Cerebellar nuclear complex (tissue), 1 donor: ENCODE measurements at places on chromosomes 1 and 21.

- DNase-seq, result no peak
Measured at GRCh38 chr1:53730224-53730865, 8.6 kb downstream of the GLIS1 start.

- no peak for DNase-seq
Measured at GRCh38 chr1:53081384-53082066, 19.5 kb downstream of the PODN start.

- DNase-seq, result no peak
Measured at GRCh38 chr1:184624051-184624450, 130.6 kb downstream of the EDEM3 start.

DNA sequence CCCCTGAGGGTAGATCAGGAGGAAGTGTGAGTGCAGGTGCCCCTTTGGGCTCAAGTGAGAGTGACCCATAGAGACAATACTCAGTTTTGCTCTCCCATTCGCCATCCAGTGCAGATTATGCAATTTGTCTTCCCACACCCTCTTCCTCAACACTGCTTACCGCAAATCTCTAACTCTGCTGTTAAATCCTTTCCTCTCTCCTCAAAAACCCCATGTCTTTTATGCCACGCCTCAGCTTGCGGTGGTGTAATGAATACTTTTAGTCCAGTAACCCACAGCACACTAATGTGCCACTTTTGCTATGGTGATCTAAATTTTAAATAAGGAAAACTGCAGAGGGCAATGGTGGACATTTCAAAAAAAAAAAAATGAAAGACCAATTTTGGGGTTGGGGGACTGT is 57.7 kb downstream of the PRRX1 start:
- no peak for DNase-seq

DNA sequence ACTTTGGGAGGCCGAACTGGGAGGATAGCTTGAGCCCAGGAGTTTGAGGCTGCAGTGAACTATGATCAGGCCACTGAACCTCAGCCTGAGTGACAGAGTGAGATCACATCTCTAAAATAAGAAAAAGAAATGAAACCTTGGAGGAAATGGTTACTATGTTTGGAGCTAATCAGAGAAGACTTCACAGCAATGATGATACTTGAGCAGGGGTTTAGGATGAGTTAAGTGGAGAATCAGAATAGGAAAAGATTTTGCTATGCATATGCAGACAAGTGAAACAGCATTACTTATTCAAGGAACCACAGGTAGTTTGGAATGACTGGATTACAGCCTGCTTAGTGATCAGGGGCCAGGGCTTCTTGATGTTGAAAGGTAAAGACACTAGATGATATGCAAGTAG is 1.3 kb upstream of the CD5L start:
- DNase-seq, result no peak

GRCh38 chr1:201267481-201268229 is 15.7 kb upstream of the PKP1 start:
- DNase-seq, result no peak

- no peak for DNase-seq
Measured at GRCh38 chr21:31754708-31754960, 22.7 kb upstream of the SCAF4 start.

DNA sequence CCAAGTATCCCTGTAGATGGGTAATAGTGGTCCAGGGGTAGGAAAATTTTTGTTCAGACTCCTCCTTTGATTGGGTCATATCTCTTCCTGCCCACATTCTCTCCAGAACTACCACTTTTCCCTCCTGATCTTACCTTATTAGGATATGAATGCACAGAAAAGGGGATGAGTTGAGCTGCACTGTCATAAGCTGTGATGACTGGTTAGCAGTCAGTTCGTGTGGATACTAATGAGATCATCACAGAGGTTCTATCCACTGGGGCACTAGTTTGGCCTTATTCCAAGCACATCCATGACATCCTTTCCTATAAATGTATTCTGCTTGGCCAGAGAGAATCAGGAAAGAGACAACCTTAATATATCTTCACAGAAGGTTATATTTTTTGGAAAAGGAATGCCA is 22.1 kb upstream of the TBX15 start:
- DNase-seq, result no peak

DNA sequence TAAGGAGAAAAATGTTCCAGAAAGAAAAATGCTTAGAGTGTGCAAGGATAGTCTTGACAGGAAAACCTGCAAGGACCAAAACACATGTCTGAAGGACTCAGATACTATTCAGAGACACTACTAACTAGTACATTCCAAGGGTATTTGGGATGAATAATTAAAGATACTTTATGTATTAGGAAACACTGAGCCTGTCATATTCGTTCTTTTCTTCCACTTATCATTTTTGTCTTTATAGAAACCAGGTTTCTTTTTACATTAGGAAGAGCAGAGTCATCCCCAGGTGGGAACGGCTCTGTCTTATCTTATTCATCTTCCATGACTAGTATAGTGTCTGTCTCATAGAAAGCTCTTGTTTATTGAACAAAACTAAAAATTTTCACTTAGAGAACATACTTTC is 296.2 kb upstream of the ESRRG start:
- no peak for DNase-seq

DNA sequence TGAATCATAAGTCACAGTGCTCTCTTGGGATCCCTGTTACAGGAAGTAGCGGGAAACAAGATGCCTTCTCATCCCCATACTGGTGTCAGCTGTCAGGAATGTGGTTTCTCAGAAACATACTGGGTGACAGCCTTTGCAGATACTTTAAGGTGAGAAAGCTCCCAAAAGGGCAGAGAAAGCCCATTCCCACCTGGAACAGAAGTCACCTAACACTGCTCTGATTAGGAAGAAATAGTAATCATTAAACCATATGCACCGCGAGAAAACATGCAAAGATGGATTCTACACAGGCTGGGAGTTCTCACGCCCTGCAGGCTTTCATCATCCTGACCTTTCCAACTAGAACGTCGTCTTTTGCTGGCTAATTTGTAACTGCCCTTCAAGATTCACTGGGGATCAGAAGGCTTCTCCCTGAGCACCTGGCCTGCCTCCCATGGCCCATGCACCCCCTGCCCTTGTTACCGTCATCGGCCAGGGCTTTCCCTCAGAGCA is 46.2 kb upstream of the SLC44A3 start:
- no peak for DNase-seq

DNA sequence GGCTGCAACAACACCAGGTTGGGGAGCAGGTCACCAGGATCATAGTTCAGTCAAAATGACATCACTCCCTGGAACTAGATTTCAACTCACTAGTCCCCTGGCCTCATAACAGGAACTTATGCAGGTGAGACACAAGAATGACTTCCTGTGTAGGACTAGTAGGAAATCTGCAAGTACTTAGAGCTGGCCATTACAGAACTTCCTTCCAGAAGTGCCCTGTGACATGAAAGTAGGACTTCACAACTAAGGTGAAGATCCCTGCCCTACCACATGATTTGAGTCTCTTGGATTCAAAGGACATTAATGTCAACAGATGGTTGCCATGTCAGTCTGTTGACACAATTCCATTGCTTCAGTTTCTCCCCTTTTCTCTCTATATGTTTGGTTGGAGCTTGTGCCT is 223.1 kb downstream of the RPS6KC1 start:
- no peak for DNase-seq

GRCh38 chr1:165828669-165829329 is 1.4 kb downstream of the UCK2 start:
- DNase-seq, result no peak

- no peak for DNase-seq
Measured at GRCh38 chr1:7783178-7783711, 846 bp upstream of the PER3 start.

DNA sequence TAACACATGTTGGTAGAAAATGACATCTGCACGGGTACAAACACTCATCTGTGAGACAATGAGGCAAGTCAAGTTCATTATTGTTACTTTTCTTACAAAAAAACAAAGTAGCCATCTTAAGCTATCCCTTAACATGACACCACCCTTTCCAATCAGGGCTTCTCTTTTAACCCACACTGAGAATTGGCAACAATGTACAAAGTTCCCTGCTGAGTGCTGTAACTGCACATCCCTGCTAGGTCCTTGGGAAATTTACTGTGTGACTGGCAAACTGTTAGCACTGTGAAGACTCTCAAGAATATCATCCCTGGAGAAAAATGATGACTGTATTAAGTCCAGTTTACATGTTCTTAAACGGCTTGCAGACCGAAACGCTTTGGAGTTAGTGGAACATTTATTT is 185.8 kb upstream of the PLD5 start:
- no peak for DNase-seq

DNA sequence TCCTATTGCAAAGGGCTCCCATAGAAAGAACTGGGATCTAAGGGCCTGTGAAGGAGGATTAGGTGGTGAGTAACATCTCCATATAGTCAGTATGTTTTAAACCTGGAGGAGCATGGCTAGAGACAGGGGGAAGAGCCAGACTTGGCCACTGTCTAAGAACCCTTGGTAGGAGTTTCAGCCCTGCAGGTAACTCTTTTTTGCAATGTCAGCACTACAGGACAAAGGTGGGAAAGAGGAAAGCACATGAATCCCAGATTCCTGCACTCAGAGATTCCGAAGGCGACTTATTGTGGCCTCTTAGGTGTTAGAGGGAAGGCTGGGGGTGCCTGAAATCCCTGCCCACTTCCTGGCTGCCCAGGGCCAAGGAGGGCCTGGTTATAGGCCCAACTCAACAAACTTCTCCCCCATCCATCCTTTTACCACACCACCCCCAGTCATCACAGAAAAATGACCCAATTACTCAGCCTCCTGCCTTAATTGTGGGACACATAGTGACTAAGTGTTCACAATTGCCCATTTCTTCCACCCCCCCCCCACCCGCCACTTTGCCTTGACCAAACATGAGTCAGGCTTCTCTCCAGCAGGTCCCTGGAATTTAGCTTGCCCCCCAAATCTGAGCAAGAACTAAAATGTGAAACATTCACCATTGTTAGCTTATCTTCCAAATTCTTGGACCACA is 1.9 kb upstream of the NTNG1 start:
- no peak for DNase-seq

GRCh38 chr1:87188640-87189039 is 140.0 kb upstream of the LMO4 start:
- DNase-seq, result no peak

DNA sequence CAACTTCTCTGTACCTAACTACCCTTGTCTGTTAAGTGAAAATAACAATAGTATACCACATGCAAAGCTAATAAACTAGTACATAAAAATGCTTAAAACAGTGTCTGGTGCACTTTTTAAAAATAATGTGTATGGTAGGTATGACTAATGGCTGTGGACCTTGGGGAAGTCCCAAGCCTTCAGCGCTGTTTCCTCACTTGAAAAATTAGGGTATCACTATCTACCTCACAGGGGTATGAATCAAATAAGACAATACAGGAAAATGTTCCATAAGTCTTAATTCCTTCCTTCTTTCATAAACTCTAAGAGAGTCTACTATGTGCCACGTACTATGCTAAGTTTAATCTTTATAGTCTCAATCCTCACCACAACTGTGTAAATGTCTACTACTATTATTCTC is 32.0 kb downstream of the EGLN1 start:
- DNase-seq, result no peak

DNA sequence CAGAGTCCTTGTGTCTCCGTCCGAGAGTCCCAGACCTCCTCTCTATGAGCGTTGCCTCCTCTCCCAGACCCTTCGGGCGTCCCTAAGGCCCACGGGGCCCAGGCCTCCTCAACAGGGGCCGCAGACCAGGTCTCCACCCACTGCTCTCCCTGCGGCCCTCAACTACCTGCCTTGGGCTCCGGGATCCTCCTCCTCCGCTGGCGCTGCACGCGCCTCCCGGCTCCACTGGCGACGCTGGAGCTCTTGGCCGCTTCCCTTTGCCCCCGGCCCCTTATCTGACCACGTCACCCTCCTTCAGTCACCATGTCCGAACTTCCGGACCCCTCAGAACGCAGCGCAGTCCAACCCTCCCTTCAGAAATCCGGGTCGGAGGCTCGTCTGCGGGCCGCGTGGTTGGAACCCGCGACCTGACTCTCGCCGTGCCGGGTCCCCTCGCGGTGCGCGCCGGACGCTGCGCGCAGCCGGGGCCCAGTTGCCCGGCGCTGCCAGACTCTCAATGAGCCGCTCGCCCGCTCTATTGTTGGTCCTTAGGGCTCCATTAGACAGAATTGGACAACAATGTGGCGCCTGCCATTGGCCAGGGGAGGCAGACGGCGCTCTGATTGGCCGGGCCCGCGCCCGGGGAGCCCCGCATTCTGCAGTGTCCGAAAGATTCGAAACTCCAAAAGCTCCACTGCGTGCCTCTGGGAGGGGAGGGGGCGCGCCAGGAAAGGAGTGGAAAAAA is at the start of gene DMRTA2:
Gene DMRTA2, minus strand, starts transcription at position 498 of the 724 bp plus-strand sequence. CDS start 1,907 bp downstream, outside the sequence.
- no peak for DNase-seq

- no peak for DNase-seq
Measured at GRCh38 chr1:53368314-53369033, 40.6 kb upstream of the LRP8 start.

DNA sequence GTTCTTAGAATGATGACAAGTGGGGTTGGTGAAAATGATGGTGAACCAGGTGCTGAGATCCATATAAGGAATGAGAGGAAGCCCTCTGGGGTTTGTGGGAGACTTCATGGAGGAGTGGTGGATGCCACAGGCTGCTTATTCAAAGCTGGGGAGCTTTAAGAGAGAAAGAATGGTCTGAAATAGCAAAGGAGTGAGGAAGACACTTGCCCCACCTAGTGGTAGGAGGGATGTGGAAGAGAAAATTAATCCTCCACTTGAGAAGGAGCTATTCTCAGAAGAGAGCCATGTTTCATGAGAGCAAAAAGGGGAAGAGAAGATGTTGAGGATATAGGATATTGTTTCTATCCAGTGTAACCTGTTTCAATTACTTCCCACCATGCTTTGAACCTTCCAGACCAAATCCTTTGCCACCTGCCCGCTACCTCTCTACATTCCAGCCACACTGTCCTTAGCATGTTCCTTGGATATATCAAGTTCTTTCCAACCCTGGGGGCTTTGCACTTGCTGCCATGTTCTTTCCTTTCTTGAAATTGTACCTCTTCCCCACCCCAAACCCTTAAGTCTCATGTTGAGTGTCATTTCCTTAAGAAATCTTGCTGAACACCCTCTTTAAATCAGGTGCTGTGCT is 19.6 kb upstream of the ZNF648 start:
- DNase-seq, result no peak

- no peak for DNase-seq
Measured at GRCh38 chr1:28050776-28051175, 37.6 kb downstream of the EYA3 start.

DNA sequence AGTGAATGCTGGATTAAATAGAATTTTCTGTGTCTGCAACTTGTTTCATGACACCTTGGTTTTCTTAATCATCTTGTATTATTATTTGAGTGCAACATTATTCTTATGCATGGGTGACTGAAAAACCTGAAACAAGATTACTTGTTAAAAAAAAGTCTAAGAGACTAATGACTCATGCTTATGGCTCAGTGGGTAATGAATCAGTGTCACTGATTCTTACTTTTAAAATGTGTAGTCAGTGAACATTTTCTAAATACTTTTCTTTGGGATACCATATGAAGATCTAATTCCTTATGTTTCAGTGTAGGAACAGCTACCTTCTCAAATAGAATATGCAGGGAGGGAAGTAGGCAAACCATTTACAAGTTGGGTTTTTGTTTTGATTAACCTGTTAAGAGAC is 65.5 kb downstream of the PRKAA2 start:
- DNase-seq, result no peak
